Activated CD8-positive, alpha-beta memory T cell treated with anti-CD3 and anti-CD28 coated beads for 24 hours (primary cell): ENCODE measurements at places on chromosomes 7 and 10.

- DNase-seq: no peak
These were observed 1.8 kb downstream of the KIAA1549 start for GRCh38 chr7:138979226-138979979.

DNA sequence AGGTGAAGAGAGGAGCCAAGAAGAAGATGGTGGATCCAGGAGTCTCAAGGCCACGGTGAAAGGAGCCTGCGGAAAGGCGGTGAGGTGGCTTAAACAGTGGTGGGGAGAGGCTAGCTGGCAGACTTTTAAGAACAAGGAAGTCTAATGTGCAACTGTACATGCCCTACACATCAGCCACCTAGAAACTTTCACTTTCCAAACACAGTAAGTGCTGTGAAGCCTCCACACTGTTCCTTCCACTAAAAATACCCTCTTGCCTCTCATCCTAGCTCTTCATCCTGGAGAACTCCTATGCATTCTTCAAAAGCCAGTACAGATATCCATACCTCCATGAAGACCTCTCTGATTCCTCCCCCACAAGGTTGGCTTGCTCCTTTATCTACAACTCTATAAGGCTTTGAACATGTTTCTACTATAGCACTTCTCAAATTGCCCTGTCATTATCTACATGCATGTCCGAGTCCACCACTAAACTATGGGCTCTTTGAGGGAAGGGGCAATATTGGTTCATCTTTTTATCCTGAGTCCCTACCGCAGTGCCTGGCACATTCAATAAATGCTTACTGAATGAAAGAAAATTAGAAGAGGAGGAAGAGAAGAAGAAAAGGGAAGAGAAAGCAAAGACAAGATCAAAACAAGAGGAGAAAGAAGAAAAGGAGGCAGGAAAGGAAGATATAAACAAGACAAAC is 54.2 kb downstream of the DNAJC12 start:
- no peak for DNase-seq

DNA sequence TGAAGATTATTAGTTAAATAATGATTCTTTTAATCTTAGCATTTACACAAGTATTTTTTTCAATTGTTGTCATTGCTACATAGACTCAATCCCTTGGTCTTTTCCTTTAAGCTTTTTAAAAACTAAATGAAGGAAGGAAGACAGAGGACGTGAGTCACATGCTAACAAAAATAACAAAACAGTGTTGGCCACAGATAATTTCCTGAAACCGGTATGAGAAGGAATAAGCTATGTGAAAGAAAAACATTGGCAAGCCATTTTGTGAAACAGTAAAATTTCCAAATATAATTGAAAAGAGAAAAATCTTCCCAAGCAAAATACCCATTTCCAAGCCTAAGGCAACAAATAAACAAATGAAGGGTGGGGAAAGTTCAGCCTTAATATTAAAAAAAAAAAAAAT is 223.0 kb downstream of the AHR start:
- DNase-seq: no peak

DNA sequence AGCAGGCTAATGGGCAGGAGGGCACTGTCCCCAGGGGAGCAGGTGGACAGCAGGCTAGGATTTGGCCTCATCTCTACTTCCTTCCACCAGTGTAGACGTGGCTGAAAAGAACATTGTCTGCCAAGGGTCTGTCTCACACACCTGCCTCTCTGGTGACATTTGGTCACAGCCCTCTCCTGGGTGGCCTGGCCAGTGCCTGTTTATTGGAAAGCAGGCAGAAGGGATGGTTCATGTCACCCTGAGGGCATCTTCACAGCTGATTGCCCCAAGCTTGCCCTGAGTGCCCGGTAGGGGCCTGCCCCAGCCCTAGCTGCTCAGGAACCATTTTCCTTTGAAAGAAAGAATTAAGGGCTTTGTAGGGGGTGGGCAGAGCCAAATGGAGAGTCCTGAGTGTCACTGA is 138.7 kb downstream of the C10orf105 start:
- no peak for DNase-seq
